Muscle of leg (tissue), 16 donors: ENCODE measurements at places on chromosomes 11 and 22. TPM values are rescaled to one million over a fixed set of nuclear protein-coding genes. Genes with fewer than 3 reads are reported as not detected.

ARAP1 gene
- total RNA-seq, result 70.5 TPM

SLC22A25 gene
- 0.04 TPM for total RNA-seq

TEAD1 gene
- 60.2 TPM for total RNA-seq

- peaks cover 40% of the 10 kb centered on the region for H3K36me3 ChIP-seq
- peak overlapping the region; percentile 55 for H3K27ac ChIP-seq
- H3K27me3 ChIP-seq, result no peaks in the 10 kb centered on the region
- peak overlapping the region; percentile 88 for H3K4me3 ChIP-seq
- DNase-seq, result no peak
Observed at GRCh38 chr11:116787436-116787785, 412 bp downstream of the ZPR1 start.

DNA sequence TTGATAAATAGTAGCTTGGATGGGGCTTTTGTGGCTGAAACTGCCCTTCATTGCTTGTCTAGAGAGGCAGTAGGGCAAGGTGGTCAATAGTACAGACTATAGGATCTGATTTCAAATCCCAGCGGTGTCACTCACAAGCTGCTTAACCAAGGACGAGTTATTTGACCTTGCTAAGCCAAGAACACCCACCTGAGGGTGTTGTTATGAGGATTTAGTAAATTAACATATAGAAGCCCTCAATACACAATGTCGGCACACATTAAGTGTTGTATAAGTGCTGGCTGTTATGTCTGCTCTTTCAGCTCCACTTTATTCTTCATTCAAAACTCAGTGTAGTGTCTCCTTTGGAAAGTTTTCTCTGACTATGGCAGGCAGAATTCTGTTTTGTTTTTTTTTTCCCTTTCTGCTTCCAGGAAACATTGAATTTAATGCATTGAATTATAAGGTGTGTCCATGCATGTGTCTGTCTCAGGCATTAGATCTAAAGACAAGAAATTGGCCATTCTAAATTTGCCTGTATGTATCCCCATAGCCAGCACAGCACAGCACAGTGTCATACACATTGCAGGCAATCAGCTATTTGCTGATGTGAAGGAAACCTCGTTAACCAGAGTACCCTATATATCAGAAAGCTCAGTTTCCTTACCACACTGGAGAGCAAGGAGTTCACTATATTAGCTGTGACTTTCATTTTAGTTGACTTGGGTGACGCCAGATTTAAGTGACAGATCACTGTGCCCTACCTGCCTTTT, 212.1 kb downstream of the NELL1 start:
- DNase-seq, result no peak
- H3K4me3 ChIP-seq, result no peak overlapping the region
- H3K27me3 ChIP-seq, result no peaks in the 10 kb centered on the region
- H3K27ac ChIP-seq, result no peak overlapping the region
- H3K36me3 ChIP-seq, result no peaks in the 10 kb centered on the region
- H3K4me1 ChIP-seq, result no peaks in the 10 kb centered on the region

GRCh38 chr11:14315130-14315529, 43.9 kb downstream of the RRAS2 start:
- no peaks in the 10 kb centered on the region for H3K27me3 ChIP-seq
- no peak for DNase-seq
- no peak overlapping the region for H3K4me3 ChIP-seq
- H3K4me1 ChIP-seq, result no peaks in the 10 kb centered on the region
- no peak overlapping the region for H3K27ac ChIP-seq
- no peaks in the 10 kb centered on the region for H3K36me3 ChIP-seq
